Panc1 (cell line): ENCODE measurements at places on chromosomes 7 and 10. TPM values are rescaled to one million over a fixed set of nuclear protein-coding genes. Genes with fewer than 3 reads are reported as not detected.

DNA sequence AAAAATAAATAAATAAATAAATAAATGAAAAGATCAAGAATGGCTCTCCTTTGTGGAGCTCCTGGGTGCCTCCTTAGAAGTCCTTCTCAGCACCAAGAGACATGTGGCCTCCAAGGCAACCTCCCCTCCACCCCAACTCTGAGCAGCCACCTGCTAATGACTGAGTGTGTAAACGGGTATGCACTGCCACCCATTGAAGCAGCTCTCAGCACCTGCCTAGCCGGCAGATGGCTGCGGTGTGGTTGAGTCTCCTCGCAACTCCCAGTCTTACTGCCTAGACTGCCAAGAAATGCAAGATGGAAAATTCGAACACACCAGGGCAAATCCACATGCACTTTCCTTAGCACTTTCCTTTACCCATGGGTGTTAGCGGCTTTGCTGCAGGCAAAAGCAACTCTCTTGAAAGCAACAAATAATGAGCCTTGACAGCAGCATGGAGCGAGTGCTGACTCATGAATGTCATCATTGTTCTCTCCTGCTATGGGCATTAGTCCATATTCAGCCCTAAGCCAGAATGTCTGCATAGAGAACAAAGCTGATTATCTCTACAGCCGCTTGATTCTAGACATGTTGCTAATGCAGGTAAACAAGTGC is 913.9 kb upstream of the AUTS2 start:
- H3K4me1 ChIP-seq = no peaks in the 10 kb centered on the region
- H3K4me3 ChIP-seq = no peak overlapping the region
- no peaks in the 10 kb centered on the region for H3K36me3 ChIP-seq
- H3K27ac ChIP-seq = no peak overlapping the region

Gene FXYD4
- total RNA-seq = not detected

Gene TMEM270
- total RNA-seq = 0.72 TPM

Gene C10orf90
- 0.67 TPM for total RNA-seq

Gene ITPRID1
- not detected for total RNA-seq

Gene AKR1C4
- total RNA-seq = not detected

Gene ANXA8
- 0.72 TPM for total RNA-seq
